NCI-H82 (cell line): ENCODE measurements at places on chromosomes 3 and 15.
A peak's percentile ranks its signal among the peaks of the same experiment; 100 is the strongest.

- DNase-seq = no peak
Measured at GRCh38 chr3:9373465-9373864, 10.6 kb downstream of the THUMPD3 start.

GRCh38 chr3:104956620-104957345, 409.9 kb upstream of the ALCAM start:
- DNase-seq = no peak

GRCh38 chr3:189301479-189301878, 129.7 kb downstream of the TPRG1 start:
- no peak for DNase-seq

GRCh38 chr3:42096796-42097565, 5.8 kb downstream of the TRAK1 start:
- DNase-seq = no peak

DNA sequence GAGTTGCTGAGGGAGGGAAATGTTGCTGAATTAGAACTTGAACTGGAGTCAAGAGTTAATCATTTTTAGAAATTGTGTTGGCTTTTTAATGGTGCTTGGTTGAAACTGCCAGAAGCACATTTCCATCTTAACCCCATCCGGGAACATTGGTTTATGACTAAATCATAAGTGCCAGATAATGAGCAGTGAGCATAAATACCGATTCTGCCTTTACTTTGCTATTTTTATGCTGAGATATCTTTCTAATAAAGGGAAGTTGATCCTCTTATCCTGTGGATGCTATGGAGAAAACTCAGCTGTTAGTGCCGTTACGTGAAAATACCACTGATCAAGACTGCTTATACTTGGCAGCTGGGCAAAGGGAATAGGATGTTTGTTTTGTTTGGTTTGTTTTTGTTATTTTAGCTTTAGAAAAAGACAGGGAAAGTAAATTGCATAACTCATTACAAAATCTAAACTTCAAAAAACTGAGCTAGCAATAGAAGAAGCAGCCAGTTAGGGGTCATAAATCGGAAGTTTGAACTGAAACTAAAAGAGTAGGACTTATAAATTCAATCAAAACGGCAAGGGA, 813.1 kb downstream of the NAALADL2 start:
- DNase-seq = no peak

GRCh38 chr3:98540346-98540745, 8.6 kb downstream of the GPR15 start:
- no peak for DNase-seq

- DNase-seq = no peak
Measured at GRCh38 chr3:64257100-64257755, 32.0 kb upstream of the PRICKLE2 start.

- peak; percentile 4 for DNase-seq
Measured at GRCh38 chr3:37499061-37499785, 324.8 kb upstream of the LRRFIP2 start.

- no peak for DNase-seq
Measured at GRCh38 chr15:67999320-68000100, 54.6 kb upstream of the PIAS1 start.

GRCh38 chr3:132536442-132537153, 60.5 kb upstream of the ACKR4 start:
- no peak for DNase-seq

GRCh38 chr3:187012609-187013051, 82.3 kb downstream of the ST6GAL1 start:
- DNase-seq = no peak

GRCh38 chr15:79887054-79887930, 9.5 kb downstream of the MTHFS start:
- DNase-seq = no peak

DNA sequence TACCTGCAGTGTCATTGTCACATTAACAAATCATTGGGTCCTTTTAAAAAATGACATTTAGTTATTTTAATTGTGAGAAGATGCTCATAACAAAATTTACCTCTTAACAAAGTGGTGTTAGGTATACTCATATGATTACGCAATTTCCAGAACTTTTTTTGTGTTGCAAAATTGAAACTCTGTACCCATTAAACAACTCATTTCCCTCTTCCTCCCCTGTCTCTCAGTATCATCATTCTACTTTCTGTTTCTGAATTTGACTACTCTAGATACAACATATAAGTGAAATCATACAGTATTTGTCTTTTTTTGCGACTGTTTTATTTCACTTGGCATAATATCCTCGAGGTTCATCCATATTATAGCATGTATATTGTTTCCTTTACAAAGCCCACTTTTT, 58.7 kb upstream of the CHST2 start:
- DNase-seq = no peak

DNA sequence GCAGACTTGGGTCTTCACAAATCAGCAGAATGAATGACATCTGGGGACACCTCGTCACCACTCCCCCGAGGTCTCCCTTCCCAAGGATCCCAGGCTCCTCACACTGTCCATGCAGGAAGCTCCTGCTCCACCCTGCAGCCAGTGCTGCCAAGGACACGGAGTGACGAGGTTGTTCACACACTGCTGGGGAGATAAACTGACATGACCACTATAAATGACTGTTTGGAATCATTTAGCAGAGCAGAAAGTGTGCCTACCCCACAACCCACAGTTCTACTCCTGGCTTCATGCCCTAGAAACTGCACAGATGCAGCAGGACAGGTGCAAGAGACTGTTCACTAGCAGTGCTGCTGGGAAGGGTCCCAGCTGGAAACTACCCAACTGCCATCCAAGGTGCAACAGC, 19.7 kb upstream of the PRSS50 start:
- DNase-seq = no peak

- no peak for DNase-seq
Measured at GRCh38 chr3:39427506-39427905, 21.0 kb downstream of the RPSA start.

- DNase-seq = no peak
Measured at GRCh38 chr3:187808527-187808895, 63.2 kb upstream of the BCL6 start.

- DNase-seq = no peak
Measured at GRCh38 chr3:55204417-55204816, 276.6 kb upstream of the LRTM1 start.

DNA sequence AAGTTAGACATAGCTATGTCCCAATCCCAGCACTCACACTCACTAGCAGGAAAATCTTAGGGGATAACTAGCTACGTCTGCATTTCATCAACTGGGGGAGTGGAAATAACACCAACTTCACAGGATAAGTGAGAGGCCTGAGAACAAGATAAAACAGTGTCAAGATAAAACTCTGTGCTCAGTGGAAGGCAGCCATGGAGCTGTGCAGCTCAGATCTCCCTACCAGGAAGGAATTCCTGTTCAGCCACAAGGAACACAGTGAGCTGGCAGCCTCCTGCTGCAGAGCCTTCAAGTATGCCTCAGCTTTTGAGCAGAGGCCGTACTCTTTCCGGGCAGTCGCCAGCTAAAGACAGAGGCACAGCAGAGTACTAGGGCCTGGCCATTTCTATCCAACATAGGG, 115.8 kb upstream of the TOPAZ1 start:
- no peak for DNase-seq

DNA sequence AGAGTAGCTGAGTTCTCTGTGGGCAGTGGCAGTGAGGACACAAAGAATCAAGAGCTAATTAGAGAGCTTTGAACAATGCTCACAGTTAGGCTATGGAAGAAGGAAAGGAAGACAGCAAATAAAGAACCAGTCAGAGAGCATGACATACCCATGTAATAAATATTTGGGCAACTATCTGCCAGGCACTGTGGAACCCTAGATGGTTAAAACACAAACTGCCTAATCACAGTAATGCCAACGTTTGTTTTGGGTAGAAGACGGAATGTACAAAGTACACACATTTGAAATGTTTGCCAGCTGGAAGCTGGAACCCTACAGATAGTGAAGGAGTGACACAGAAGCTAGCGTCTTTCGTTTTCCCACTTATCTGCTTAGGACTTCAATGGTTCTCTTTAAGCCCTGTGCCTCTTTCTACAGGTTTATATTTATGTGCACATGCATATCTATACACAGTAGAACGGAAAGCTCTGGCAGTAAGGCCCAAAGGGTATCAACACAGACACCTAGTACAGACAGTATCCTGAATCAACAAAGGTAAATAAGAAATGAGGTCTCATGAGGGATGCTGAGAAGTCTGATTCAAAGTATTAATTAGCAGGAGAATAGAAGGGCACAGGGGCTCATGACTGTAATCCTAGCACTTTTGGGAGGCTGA, 44.6 kb downstream of the ANKRD28 start:
- DNase-seq = no peak

DNA sequence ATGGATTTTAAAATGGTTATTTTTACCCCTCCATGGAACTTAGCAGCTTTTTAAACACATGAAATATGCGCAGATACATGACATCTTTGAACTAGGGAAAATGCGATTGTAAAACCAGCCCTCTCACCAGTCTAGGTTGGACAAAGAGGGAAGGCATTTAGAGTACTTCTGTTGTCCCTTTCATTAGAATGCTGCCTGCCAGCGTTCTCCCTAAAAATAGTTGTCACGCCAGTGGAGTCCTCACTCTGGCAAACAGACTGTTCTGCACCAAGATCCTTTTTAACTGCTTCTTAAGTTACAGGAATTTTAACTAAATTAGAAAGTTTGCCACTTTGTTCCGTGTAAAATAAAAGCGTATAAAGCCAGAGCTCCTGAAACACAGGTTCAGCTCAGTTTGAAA, 295.3 kb downstream of the VPS13C start:
- DNase-seq = no peak

DNA sequence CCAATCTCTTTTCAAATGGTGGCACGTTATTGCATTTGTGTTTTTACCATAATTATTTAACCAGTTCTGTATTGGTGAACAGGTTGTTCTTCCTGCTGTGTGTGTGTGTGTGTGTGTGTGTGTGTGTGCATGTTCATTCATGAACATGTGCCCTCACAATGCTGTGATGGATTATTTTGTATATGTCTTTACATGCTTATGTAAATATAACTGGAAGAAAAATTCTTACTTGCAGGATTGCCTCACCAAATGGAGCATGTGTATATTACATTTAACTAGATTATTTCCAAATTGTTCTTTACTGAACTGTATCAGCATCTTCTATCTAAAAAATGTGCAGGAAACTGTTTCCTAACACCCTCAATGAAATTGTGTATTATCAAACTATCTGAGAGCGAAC, 175.2 kb upstream of the ZPLD1 start:
- no peak for DNase-seq

GRCh38 chr3:31255007-31255581, 277.6 kb upstream of the STT3B start:
- no peak for DNase-seq

DNA sequence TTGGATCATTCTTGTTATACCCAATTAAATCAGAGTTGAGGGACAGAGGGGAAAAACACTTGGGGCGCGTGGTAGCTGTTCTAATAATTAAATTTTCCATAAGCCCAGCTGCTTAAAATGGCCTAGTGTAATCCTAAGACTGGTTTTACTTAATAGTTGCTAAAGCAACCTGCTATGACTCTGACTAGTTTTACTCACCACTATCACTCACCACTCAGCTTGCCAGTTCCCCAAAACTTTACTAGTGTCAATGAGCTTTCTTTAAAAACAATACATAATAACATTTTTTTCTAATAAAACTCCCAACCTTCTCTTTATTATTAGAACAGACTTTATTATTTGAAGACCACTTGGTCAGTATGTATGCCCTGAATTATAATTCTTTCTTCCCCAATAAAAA, 49.6 kb downstream of the ECT2 start:
- no peak for DNase-seq

- no peak for DNase-seq
Measured at GRCh38 chr3:170563712-170564423, 22.0 kb downstream of the SLC7A14 start.
